Activated CD8-positive, alpha-beta memory T cell treated with anti-CD3 and anti-CD28 coated beads for 4 hours (primary cell): ENCODE measurements at places on chromosomes 6 and 20.

DNA sequence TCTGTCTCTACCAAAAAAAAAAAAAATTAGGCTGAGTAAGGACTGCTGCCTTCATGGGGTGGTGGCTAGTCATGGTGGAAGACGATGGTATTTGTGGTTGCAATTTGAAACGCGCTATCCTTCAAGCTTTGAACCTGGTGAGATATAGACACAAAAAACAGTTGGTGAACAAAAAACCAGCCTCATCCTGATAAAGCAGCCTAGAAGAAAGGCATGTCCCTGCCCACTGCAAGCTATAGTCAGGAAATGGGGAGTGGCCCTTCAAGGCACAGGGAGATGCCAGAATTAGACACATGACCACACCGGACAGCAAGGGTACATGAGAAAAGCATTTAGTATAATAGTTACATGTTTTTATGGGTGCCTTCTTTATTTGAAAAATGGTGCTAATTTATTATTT lies 193.6 kb downstream of the NFATC2 start:
- DNase-seq: no peak

DNA sequence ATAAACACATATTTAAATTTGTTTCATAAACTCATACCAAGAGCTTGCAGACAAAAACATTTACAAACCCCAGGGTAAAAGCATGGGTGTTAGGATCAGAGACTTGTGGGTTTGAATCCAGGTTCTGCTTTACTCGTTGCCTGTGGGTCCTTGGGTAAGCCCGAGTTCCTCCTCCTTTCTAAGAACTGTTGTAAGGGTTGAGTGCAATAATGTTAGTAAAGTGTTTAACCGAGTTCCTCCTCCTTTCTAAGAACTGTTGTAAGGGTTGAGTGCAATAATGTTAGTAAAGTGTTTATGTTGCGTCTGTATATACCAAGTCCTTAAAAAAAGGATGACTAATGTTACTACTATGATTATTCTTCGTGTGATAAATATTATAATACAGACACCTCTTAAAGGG lies 18.7 kb downstream of the CCDC170 start:
- DNase-seq: no peak

DNA sequence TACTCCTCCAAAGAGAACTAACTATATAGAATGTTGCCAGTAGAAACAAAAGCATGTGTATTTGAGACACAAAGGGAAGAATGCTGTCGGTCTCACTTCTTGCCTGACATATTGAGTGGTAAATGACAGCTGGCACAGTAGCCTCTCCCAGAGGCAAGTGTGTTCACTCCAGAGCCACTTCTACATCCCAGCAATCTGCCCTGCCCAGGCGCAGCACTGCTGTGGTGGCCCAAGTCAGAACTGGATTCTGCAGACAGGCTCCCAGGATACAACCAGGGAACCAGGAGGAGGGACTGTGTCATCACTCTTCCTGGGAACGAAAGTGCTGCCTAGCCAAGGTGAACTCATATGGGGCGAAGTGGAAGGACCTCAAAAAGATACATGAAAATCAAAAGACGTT lies 103.2 kb upstream of the ARMC2 start:
- DNase-seq: no peak

GRCh38 chr20:10282979-10283456 lies 64.4 kb downstream of the SNAP25 start:
- no peak for DNase-seq

GRCh38 chr6:33192105-33192646 lies at the start of gene COL11A2:
Gene COL11A2, minus strand, starts transcription at chr6:33192467. Its CDS starts 227 bp downstream, at chr6:33192240.
- no peak for DNase-seq

DNA sequence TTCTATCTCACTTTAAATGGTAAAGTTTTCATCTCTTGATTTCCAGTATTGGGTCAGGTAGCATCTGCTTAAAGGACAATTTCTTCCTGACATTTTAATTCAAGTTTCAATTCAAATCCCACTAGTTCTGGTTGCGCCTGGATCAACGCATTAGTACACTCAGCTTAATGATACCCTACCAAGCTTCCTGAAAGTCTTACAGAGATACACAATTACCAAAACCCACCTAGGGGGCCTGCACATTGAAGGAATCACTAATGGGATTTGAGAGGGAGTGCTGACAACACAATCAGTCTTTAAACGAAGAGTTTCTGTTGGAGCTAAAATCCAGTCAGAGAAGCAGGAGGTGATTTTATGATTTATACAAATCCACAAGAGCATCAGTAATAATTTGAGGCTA lies 293.0 kb downstream of the PHF3 start:
- no peak for DNase-seq

- DNase-seq: no peak
Observed at GRCh38 chr20:25191689-25192088, 3.8 kb upstream of the ENTPD6 start.

GRCh38 chr6:21102201-21102600 lies 491.4 kb upstream of the SOX4 start:
- DNase-seq: no peak

DNA sequence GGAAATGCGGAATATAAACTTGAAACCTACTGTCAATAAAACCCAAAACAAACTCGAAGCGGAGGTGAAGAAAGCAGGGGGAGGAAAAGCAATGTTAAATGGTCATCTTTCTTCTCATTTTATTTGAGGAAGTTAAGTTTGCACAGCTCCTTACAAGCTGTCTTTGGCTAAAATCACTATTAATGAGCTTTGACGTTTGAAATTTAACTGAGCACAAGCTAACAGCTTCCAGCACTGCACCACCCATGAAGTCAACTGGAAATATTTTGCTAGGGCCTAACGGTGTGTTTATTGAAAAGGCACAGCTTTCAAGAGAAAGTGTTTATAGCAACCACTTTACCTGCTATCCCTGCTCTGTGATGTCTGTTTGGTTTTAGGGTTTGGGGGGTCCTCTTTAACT lies 103.8 kb downstream of the PKHD1 start:
- no peak for DNase-seq

DNA sequence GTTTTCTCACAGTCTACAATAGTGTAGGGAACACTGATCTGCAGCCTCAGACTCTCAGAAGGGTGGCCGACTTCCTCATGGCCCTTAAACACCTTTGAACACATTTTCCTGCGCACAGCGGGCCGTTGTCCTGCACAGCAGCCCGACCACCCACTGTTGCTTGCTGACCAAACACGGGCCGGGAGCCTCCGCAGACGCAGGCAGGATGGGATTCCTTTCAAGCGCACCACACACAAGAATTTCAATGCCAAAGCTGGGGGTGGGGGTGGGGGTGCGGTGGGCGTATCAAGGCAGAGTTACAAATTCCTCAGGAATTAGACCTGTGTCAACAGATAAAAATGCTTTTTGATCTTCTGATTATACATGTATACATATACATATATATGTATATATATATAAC lies 74.5 kb downstream of the HUS1B start:
- no peak for DNase-seq

GRCh38 chr6:135667691-135668455 lies 170.3 kb upstream of the AHI1 start:
- DNase-seq: no peak

- DNase-seq: no peak
Observed at GRCh38 chr20:20699144-20699543, 13.3 kb downstream of the RALGAPA2 start.

DNA sequence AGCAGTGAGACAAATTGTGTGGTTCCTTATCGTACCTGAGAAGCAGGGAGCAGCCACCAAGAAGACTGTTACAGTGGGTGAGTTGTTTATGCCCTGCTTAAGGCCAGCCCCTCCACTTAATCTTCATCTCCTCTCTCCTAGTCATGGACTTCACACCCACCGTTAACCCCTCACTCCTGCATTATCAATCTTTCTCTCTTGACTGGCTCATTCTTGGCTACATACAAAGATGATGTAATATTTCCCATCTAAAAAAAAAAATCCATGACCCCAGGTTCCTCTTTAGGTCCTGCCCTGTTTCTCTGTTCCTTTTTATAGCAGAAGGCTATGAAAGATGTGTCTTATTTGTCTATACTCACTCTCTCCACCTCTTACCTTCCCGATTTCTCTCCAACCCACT lies 72.4 kb downstream of the SHLD1 start:
- DNase-seq: no peak

DNA sequence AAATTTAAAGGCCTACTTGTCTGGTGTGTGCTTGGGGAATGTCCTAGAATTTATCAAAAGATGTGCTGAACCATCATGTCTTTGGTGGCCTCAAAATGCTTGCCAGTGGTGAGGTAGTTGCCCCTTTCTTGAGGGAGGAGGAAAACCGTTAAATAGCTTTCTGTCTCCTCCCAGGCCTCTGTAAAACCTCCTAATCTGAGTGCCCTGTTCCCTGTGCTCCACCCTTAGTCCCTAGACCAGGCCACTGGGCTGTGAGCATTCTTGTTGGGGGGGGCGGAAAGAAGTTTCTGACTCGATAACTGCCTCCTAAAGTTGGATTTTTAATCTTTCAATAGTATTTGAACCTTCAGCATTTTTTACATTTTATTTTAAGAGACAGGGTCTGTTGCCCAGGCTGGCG lies 23.1 kb downstream of the JARID2 start:
- no peak for DNase-seq
